ENCODE measurements at places on chromosomes 5 and 9.

- DNase-seq, result no peak
These were observed 6.5 kb upstream of the SYK start for GRCh38 chr9:90795084-90795483.

DNA sequence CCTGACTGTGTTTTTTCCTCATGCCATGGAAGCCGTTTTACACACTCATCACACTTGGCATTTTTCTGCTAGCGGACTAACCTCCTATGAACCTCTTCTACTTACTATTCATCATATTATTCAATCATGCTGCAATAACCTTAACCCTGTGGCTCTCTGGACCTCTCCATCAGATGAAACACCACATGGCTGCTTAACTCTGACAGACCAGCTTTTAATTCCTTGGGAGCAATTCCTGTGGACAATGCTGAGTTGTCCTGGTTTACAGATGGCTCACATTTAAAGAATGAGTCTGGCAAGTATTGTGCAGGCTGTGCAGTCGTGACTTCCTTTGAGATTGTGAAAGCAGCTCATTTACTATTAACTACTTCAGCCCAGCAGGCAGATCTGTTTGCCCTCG lies 9.0 kb downstream of the OR1J1 start:
- DNase-seq, result no peak

- DNase-seq, result no peak
These were observed 121.3 kb upstream of the KLF9 start for GRCh38 chr9:70535546-70536323.

- DNase-seq, result no peak
These were observed 55.9 kb upstream of the EGFL7 start for GRCh38 chr9:136606687-136607333.

- DNase-seq, result no peak
These were observed 171.2 kb upstream of the ACTBL2 start for GRCh38 chr5:57653636-57654290.

GRCh38 chr5:85334-85995 lies 6.5 kb upstream of the PLEKHG4B start:
- DNase-seq, result no peak

DNA sequence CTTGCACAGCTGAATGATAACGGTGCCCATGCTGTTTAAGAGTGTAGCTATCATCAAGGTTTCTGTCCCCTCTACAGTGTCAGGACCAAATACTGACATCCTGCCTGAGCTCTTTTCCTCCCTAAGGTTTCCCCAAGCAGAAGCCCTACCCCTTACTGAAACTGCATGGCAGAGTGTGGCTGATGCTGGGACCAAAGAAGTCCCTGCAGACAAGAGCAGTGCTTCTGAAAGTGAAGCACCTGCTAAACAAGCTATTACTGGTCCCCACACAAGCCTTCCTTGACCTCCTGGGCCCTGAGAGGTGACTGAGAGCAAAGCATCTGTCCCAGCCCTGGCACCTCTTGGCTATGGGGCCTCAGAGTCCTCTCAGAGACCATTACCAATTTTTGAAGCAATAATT lies 56.1 kb downstream of the CFAP90 start:
- DNase-seq, result no peak

DNA sequence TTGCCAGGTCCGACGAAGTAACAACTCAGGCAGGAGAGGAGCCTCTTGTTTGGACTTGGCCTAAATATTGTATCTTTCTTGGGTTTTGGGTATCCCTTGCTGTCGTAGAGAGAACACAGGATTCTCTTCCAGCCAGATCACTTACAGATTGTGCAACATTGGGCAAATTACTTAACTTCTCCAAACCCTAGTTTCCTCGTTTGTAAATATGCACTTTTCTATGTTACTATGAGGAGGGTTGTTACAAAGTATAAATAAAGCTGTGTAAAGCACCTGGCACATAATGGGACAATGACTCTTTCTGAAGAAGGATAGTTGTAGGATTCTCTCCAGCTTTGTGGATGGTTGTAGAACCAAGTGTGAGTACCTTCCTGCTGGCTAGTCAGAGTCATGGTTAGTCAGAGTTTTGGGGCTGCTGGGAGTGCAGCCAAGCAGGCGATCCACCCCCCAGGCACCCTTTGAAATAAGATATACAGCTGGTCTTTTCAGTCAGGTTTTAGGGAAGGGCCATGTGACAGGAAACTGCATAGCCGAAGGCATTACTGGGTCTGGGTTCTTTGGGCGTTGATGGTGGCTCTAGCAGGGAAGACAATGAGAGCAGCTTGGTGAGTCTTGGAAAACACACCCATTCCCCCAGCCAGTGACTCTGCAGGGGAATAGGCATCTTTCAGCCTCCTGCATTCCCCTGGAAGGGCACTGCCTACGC lies 49.9 kb upstream of the GDNF start:
- DNase-seq, result no peak

Measured in HAP-1 (cell line).